ENCODE measurements at places on chromosomes 6 and 20. TPM values are rescaled to one million over a fixed set of nuclear protein-coding genes. Genes with fewer than 3 reads are reported as not detected.

DNA sequence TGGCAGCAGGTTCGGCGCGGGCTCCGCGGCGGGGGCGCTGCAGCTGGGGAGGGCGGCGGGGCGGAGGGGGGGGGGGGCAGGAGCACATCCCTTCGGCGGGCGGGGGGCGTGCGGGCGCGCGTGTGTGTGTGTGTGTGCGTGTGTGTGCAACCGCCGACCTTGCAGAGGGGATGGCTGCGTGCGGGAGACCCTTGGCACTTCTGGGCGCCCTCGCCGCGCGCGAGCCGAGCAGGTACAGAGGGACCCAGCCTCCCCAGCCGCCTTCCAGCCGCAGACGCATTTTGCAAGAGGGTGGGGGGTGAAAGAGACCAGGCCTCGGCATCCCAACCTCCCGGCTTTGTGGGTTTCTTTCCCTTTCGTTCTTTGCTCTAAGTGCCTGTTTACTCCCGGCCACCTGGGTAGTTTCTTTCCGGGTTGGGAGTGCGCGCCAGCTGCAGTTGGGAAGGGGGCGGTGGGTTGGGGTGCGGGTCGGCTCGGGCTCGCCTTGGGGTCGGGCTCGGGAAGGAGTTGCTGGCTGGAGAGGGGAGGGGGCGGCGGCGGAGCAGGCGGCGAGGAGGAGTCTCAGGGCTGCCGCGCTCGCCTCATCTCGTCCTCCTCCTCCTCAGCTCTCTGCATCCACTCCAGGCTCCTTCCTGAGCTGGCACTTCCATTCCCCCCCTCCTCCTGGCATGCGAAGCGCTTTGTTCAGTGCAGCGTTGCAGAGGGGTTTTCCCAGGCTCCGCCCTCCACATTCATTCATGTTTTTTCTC lies 620 bp downstream of the HIVEP1 start:
- peak; percentile 94 for DNase-seq

Gene SNAP25
- 0.65 TPM for total RNA-seq

GRCh38 chr20:53728359-53728758 lies 134.7 kb upstream of the ZNF217 start:
- DNase-seq: no peak

GRCh38 chr20:13717631-13718044 lies 67.1 kb downstream of the ESF1 start:
- no peak for DNase-seq

GRCh38 chr6:73665686-73666319 lies 12.0 kb upstream of the SLC17A5 start:
- DNase-seq: no peak

DNA sequence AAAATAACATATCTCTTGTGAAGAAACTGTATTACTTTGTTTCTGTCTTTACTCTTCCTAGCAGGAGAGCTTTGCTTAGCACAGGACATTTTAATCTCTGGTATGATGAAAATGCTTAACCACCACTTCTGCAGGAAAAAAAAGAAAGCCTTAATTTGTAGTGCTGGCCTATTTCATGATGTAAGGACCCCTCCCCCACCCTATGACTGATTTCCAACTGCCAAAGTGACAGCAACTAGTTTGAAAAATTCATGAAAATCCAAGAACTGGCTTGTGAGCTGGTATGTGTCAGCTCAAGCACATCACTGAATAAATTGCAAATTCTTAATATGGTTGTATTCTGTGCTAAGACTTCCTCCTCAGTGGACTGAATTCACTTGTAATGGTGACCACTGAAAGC lies 125.3 kb downstream of the REV3L start:
- DNase-seq: no peak

Gene EPPIN
- not detected for total RNA-seq

- DNase-seq: no peak
These were observed 113.3 kb upstream of the NUP153 start for GRCh38 chr6:17820055-17820454.

Gene LCA5
- 4.4 TPM for total RNA-seq

Gene C6orf52
- total RNA-seq: 0.97 TPM

DNA sequence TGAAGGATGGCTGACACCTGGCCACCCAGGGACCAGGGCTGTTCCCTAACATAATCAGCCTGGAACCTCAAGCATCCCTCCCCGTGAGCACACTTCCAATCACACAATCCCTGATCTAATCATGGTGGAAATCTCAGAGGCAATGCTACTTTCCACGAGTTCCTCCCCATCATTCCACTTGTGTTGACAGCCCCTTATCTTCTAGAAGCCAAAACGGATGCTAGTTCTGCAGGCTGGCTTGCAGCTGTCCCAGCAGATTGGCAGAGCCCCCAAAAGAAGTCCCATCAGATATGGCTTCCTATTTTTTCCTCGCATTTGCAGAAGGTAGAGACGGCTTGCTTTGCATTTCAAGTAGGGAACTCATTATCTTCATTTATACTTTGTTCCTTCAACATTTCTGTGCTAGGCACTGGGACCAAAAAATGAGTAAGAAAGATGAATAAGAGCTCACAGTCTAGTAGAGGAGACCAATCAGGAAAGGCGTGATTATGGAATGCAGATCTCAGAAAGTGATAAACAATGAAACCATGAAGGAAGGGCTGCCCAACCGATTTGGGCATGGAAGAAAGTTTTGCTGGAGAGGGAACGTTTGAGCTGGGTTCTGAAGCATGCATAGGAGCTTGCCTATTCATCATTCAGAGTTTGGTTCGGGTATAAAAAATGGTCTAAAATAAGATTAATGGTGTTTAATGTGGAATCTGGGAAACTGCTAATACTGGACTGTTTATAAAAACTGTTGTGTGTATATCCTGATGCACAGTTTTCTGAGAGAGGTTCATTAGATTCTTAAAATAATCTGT lies 44.6 kb upstream of the TBC1D7 start:
- no peak for DNase-seq

Gene ZHX3
- total RNA-seq: 52.9 TPM

DNA sequence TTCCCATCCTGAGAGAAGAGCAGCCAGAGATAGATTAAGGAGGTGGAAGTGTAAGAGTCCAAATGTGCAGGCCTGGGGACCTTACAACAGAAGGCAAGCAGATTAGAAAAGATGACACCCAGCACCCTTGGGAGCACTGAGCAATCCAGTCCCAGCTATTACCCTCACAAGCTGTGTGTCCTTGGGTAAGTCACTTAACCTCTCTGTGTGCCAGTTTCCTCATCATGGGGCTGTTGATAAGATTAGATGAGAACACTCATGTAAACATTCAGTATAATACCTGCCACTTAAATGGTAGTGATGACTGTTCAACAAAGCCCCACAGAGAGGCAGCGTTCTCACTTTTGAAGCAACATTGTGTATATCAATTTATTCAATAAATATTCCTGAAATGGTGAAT lies 114.8 kb upstream of the CST7 start:
- no peak for DNase-seq

DNA sequence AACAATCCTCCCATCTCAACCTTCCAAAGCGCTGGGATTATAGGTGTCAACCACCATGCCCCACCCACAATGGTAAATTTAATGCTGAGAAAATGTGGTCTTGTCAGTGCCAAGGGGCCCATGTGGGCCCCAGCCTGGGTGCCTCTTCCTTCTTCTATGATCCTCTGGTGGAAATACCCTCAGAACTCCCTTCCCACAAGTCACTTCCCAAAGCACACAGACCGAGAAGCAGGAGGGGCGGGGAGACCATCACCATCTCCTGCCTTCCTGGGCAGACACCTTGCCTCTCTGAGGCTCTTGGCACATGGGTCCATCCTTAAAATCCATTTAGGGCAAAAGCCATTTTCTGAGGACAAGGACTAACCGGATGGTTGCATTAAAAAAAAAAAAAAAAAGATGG lies 59.0 kb downstream of the NOL4L start:
- DNase-seq: no peak

DNA sequence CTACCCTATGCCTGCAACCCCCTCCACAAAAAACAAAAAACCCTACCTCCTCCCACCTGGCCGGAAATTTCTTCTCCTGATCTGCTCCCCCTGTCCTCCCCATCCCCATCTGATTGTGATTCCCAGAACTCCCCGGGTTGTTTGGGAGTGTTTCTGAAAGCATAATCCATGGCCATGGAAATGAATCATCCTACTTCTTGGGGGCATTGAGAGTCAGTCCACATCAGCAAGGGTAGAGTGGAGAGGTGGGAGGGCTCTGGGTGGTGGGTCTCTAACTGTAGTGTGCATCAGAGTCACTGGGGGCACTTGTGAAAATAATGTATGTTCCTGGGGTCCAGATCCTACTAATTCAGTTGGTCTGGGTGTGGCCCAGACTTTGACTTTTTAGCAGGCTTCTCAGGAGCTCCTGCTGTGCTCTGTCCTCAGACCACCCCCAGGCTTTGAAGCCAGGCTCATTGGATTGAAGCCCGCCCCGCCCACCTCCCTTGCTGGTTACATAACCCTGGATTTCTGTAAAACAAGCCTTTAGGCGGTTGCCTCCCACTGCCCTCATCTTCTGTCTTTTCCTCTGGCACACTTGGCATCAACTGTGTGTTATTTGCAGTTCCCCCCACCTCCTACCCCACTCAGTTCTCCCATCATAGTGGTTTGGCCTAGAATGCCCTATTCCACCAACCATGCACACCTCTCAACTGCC lies 10.5 kb downstream of the PIGT start:
- no peak for DNase-seq

GRCh38 chr6:36786055-36786675 lies 53.1 kb downstream of the CPNE5 start:
- DNase-seq: no peak

- no peak for DNase-seq
These were observed 85.6 kb downstream of the GPR6 start for GRCh38 chr6:110063594-110064263.

GRCh38 chr6:106002005-106002404 lies 84.1 kb upstream of the PRDM1 start:
- no peak for DNase-seq

- peak; percentile 54 for DNase-seq
These were observed 176.5 kb downstream of the DLL1 start for GRCh38 chr6:170114187-170114945.

Gene TPBG
- 11.9 TPM for total RNA-seq
